A172 (cell line): ENCODE measurements at places on chromosomes 2 and 18. TPM values are rescaled to one million over a fixed set of nuclear protein-coding genes. Genes with fewer than 3 reads are reported as not detected.

The RAB17 gene
- total RNA-seq: 1.6 and 4.1 TPM in 2 replicates

The EPB41L3 gene
- not detected in 2 replicates for total RNA-seq

The ESPNL gene
- total RNA-seq: 0.29 TPM in 1 of 2 replicates, not detected in the other

The MLPH gene
- total RNA-seq: 12.9 and 17.7 TPM in 2 replicates

GRCh38 chr18:13235981-13236380 is 17.4 kb downstream of the LDLRAD4 start:
- no peak for DNase-seq

- no peak for DNase-seq
Measured at GRCh38 chr2:235255693-235256092, 238.2 kb upstream of the AGAP1 start.

GRCh38 chr18:79850731-79851130 is 53.0 kb downstream of the KCNG2 start:
- DNase-seq: no peak

DNA sequence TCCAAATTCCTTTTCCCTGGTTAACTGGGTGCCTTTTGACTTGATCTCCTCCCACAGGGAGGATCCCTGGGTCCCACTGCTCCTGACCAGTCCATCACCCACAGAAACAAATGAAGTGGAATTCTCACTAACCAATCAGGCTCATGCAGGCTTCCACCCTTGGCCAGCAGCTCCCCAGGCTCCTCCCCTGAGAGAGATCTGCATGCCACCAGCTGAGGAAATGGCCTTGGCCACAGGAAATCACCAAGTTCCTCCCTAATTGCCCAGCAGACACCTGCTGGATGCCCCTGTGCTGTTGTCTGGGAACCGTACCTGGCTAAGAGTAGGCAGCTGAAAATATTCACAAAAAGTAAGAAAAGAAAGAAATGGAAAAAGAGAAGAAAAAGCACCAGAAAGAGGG is 207.4 kb downstream of the NCK2 start:
- DNase-seq: no peak

- peak; percentile 55 for DNase-seq
Measured at GRCh38 chr2:120132190-120132589, 91.0 kb downstream of the TMEM185B start.

DNA sequence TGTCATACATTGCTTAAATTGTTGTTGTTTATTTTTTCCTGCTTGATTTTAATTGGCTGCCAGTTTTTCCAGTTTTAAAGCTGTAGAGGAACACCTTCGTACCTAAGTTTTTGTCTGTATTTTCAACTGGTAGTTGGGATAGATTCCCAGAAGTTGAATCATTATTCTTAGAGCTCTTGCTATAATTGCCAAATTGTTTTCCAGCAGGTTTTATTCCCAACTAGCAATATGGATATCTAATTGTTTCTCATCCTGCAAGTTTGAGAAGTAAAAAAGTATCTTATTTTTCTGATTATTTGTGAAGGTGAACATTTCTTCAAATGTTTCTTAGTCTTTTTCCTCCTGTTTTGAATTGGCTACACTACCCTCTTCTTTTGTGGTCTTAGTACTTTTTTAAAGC is 6.7 kb downstream of the SMARCAL1 start:
- DNase-seq: no peak
